ENCODE measurements at places on chromosomes 3 and 15.

DNA sequence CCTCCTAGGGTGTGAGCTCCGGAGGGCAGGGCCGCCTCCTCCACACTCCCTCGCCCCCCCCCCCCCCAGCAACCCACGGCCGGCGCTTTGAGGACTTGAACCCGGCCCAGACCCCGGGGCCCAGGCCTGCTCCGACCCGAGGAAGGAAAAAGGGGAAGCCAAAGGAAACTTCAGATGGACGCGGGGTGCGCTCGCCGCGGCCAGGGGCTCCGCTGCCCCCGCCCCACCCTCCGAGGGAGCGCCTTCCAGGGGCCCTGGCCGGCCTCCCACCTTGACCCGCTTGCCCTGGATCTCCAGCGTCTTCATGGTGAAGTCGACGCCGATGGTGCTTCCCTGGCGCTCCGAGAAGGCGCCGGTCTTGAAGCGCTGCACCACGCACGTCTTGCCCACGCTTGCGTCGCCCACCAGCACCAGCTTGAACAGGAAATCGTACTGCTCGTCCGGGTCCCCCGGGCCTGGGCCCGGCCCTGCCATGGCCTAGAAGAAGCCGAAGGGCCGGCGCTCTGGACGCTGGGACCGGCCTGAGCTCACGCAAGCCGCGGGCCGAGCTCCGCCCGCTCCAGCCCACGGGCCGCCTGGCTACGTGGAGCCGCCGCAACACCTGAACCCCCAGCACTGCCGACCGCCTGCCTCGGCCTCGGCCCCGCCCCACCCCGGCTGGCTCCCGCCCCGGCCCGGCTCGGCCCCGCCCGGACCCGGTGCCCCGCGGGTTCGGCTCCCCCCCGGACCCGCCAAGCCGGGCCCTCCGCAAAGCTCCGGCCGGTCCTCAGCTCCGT is 400 bp downstream of the RAB43 start:
- no peak for DNase-seq

DNA sequence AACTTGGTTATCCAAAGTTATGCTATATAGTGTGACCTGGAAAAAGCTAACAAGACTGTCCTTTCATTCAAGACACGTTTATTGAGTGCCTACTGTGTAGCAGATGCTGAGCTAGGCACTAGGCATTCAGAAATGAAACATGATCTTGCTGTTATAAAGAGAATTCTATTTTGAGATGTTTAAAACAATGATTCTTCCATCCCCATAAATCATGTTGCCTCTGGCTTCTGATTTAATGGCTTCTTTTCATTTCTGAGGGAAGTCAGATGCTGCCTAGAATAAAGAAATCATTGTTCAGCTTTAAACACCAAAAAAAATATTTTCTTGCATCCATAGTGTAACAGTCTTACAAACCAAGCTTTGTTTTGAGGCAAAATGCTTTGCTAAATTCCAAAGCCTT is 620.9 kb upstream of the UBE2E2 start:
- DNase-seq: no peak

- no peak for DNase-seq
These were observed 1.2 kb upstream of the RHO start for GRCh38 chr3:129527262-129527661.

DNA sequence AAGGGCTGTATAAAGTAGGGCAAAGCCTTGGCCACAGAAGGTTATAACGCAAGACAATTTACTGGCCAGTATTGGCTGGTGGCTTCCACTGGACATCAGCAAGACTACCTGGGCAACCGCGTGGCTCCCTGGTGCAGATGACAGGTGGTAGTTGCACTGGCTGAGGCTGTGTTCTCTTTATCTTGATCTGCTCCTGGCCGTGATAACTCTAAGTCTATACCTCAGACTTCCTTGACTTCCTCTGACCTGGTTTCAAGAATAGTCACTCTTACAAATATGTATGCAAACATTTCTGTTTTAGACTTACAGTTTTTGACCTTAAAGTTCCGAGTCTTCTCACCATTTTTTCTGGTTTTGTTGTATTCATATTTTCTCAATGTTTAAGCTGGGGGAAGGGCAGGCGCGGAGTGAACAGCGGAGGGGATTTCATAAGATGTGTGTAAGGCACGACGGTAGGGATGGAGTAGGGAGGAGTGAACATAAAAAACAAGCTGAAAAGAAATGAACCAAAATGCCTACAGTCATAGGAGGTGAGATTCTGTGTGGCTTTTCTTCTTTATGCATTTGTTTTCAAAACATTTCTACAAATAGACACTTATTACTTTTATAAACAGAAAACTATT is 15.2 kb upstream of the TMEM212 start:
- no peak for DNase-seq

Measured in NCI-H2171 (cell line).